ENCODE measurements at places on chromosomes 11 and 22.

DNA sequence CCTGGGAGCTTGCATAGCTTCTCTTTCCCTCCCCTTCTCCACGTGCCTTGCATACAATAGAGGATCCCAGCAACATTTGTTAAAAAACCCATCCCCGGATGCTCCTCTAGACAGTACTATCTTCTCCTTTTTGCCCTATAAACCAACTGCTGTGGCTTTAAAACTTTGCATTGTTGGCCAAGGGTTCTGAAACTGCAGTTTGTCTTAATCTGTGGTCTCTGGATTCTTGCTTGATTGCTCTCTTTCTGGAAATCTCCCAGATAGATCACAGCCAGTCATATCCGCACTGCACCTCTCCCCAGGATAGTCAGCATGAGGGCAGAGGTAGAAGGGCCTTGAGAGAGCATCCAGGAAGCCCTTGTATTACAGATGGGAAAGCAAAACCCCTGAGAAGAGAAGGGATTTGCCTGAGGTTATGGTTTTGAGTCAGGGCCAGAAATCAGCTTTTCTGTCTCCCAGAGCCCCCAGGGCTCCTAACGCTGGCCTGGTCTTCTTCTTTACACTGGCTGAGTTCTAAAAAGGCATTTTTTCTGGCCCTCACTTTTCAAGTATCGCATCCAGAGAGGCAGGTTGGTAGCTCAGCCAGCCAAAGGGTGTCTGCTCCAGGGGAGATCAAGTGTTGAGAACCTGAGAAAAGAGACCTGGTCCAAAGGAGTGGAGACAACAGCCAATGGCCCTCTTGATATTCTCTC is 70.6 kb downstream of the ADM start:
- DNase-seq = no peak

GRCh38 chr11:122276221-122276620 is 160.2 kb upstream of the BLID start:
- no peak for DNase-seq

DNA sequence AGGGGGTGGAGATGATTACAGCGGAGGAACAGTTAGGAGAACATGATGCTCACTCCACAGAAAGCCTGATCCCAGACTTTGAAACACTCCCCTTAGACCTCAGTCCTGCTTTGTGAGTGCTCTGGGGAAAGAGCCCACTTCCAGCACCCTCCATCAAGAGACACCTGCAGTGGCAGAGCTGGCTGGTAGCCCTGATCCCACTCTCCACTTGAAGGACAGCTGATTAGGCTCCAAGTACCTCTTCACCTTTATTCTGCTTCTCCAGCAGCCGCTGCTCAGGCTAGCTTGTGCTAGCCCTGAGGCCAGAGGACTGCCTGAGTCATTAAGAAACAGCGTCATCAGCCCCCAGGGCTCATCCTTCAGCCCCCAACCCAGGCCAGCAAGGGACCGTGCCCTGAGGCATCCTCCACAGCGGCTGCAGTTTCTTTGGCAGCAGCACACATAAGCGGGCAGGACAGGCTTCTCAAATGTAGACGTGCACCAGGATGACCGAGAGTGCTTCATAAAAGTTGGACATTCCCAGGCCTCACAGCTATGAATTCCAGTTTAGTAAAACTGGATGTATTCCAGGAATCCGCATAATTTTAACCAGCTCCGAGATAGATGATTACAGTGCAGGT is 146.0 kb upstream of the TBCEL start:
- no peak for DNase-seq

DNA sequence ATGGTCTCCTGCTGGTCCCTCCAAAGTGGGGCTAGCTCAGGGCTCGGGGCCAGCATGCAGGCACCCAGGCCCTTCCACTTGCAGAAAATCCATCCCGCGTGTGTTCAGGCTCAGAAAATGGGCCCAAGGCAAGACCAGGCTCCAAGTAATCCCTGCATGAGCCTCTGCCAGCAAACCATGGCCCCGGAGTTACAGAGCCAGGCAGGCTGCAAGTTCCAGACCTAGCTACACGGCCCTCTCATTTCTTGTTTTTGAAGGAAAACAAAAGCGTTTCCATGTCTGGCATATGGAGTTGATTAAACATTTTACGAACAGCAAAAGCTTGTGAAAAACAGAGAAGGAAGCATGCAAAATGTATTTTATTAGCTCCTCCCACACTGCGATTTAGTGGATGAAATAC is 29.7 kb downstream of the KIAA0930 start:
- no peak for DNase-seq

GRCh38 chr22:31130873-31131272 is 8.1 kb downstream of the INPP5J start:
- DNase-seq = no peak

Data from H9 (cell line).